ENCODE measurements at places on chromosomes 6 and 20. TPM values are rescaled to one million over a fixed set of nuclear protein-coding genes. Genes with fewer than 3 reads are reported as not detected.

ASXL1 gene
- total RNA-seq, result 61.8 TPM

HMGCLL1 gene
- 14.8 TPM for total RNA-seq

WFDC6 gene
- total RNA-seq, result 2.3 TPM

GGTLC1 gene
- 4.2 TPM for total RNA-seq

PHIP gene
- 24.5 TPM for total RNA-seq

DNA sequence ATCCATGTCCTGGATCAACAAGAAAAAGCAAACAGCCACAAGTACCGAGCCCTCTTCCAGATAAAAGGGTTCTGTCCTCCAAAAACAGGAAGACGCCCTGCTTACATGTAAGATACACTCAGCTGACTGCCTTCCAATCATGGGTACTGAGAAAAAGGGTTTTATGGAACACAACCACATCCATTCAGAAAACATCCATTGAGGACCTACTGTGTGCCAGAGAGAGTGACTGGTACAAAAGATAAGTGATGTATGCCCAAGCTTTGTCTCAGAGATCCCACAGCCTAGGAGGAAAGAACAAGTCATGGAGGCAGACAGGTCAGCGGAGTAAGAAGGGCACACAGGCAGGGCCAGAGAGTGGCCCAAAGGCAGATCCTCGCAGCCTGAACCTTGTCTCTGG is 94.8 kb upstream of the SSTR4 start:
- no peak for DNase-seq
- H3K4me3 ChIP-seq, result no peak overlapping the region
- no peaks in the 10 kb centered on the region for H3K27me3 ChIP-seq

- peaks cover 16% of the 10 kb centered on the region for H3K27me3 ChIP-seq
- H3K36me3 ChIP-seq, result no peaks in the 10 kb centered on the region
- H3K4me1 ChIP-seq, result peaks cover 11% of the 10 kb centered on the region
- no peak for DNase-seq
- H3K4me3 ChIP-seq, result no peak overlapping the region
Measured at GRCh38 chr20:24737212-24737850, 211.7 kb upstream of the CST7 start.

GRCh38 chr6:36441307-36441894 is 1.3 kb downstream of the PXT1 start:
- peak; percentile 93 for DNase-seq
- no peaks in the 10 kb centered on the region for H3K27me3 ChIP-seq
- peak overlapping the region; percentile 5 for H3K27ac ChIP-seq
- H3K4me1 ChIP-seq, result peaks cover 15% of the 10 kb centered on the region

DNA sequence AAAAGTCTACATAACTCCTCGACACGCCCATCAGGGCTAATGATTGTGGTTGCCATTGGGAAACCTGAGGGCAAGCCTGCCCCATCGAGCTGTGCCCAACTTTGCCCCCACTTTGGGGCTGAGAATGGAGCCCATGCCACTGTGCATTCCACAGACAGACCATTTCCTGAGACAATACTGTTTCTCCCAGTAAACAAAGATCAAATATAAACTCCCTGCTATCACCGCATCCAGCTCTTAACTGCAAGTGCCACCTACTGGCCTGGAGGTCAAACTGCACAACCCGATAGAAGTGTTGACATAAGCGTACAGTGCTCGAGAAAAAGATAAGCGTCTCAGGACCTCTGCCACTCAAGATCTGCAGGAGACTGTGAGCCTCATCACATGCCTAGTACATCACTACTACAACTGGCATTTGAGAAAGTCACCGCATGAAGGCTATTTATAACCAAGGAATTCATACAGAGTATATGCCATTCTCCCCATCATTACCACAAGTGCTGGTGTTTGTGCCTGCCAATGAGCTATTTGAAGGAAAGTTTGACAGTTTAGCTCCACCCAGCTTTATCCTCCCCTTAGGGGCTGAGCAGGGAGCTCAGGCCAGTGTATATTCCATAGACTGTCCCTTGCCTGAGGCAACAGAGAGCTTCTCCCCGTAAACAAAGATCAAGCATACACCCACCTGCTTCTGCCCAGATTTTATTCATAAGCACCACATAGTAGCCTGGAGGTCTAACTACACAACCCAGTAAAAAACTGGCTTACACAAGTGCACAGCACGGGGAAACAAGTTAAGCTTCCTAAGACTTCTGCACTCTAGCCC is 4.5 kb upstream of the DEFB126 start:
- H3K27ac ChIP-seq, result no peak overlapping the region
- DNase-seq, result no peak

- no peak for DNase-seq
- no peaks in the 10 kb centered on the region for H3K4me1 ChIP-seq
- no peak overlapping the region for H3K4me3 ChIP-seq
- H3K27me3 ChIP-seq, result no peaks in the 10 kb centered on the region
- peaks cover 13% of the 10 kb centered on the region for H3K36me3 ChIP-seq
- no peak overlapping the region for H3K27ac ChIP-seq
Measured at GRCh38 chr6:489762-490161, 98.2 kb downstream of the IRF4 start.

- no peaks in the 10 kb centered on the region for H3K27me3 ChIP-seq
- peaks cover 28% of the 10 kb centered on the region for H3K4me1 ChIP-seq
- no peak overlapping the region for H3K4me3 ChIP-seq
- peak; percentile 41 for DNase-seq
Measured at GRCh38 chr6:89989742-89990141, 95.5 kb downstream of the GJA10 start.

- DNase-seq, result peak; percentile 58
- H3K4me3 ChIP-seq, result peak within 1 kb of the TSS; percentile 62
- H3K27ac ChIP-seq, result no peak within 1 kb of the TSS
- peaks cover 12% of the 10 kb centered on the region for H3K27me3 ChIP-seq
Measured at GRCh38 chr6:160348223-160349019, at the start of gene SLC22A3. SLC22A3 (plus strand) TSS chr6:160348378; CDS start chr6:160348420, 42 bp downstream.

- no peak overlapping the region for H3K27ac ChIP-seq
- H3K27me3 ChIP-seq, result peaks cover 17% of the 10 kb centered on the region
- H3K4me1 ChIP-seq, result peaks cover 4% of the 10 kb centered on the region
- no peak overlapping the region for H3K4me3 ChIP-seq
Measured at GRCh38 chr20:25084626-25085187, 2.8 kb upstream of the VSX1 start.

DNA sequence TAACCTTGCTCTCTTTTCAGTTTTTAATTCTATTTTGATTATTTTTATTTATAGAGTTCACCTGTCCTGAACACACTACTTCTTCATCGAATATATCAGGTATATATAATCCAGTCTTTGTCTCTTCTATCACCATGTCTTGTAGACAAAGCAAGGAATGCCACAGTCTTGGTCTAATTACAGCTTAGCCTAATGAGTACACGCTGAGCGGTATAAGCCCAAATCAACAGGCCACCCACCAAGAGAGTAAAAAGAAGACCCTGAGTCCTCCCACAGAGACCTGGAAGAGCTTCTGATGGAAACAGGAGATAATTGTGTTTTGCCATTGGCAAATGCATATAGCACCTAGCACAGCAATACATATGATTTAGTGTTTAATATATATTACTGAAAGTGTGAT is 68.7 kb upstream of the TCF21 start:
- H3K4me3 ChIP-seq, result no peak overlapping the region
- DNase-seq, result no peak
- H3K36me3 ChIP-seq, result no peaks in the 10 kb centered on the region
- H3K4me1 ChIP-seq, result peaks cover 17% of the 10 kb centered on the region
- H3K27ac ChIP-seq, result no peak overlapping the region
- H3K27me3 ChIP-seq, result no peaks in the 10 kb centered on the region

- peaks cover 3% of the 10 kb centered on the region for H3K27me3 ChIP-seq
- H3K4me3 ChIP-seq, result peak overlapping the region; percentile 32
- peaks cover 8% of the 10 kb centered on the region for H3K36me3 ChIP-seq
Measured at GRCh38 chr6:35318196-35319171, 20.9 kb downstream of the DEF6 start.

- no peak for DNase-seq
- H3K4me1 ChIP-seq, result no peaks in the 10 kb centered on the region
- no peak overlapping the region for H3K4me3 ChIP-seq
Measured at GRCh38 chr6:43947860-43948259, 177.8 kb downstream of the VEGFA start.

DNA sequence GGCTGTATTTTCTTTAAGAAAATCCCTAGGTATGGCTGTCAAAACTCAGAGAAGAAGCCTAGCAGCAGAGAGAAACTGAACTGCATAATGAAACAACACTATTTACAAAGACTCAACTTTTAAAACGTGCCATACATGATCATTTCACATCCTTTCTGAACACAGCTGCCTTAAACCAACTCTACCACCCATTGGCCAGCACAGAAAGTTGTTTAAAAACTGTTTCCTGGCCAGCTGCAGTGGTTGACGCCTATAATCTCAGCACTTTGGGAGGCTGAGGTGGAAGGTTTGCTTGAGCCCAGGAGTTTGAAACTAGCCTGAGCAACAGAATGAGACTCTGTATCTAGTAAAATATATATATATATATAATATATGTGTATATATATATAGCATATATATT is 336.4 kb upstream of the SOX4 start:
- no peak overlapping the region for H3K27ac ChIP-seq
- no peaks in the 10 kb centered on the region for H3K27me3 ChIP-seq
- DNase-seq, result peak; percentile 38
- H3K4me1 ChIP-seq, result no peaks in the 10 kb centered on the region

- DNase-seq, result no peak
- H3K27ac ChIP-seq, result no peak overlapping the region
- no peaks in the 10 kb centered on the region for H3K4me1 ChIP-seq
- no peaks in the 10 kb centered on the region for H3K27me3 ChIP-seq
Measured at GRCh38 chr6:144574796-144575195, 289.7 kb downstream of the UTRN start.
